Urinary bladder (tissue), 4 donors: ENCODE measurements at places on chromosomes 3 and 15. TPM values are rescaled to one million over a fixed set of nuclear protein-coding genes. Genes with fewer than 3 reads are reported as not detected.

DNA sequence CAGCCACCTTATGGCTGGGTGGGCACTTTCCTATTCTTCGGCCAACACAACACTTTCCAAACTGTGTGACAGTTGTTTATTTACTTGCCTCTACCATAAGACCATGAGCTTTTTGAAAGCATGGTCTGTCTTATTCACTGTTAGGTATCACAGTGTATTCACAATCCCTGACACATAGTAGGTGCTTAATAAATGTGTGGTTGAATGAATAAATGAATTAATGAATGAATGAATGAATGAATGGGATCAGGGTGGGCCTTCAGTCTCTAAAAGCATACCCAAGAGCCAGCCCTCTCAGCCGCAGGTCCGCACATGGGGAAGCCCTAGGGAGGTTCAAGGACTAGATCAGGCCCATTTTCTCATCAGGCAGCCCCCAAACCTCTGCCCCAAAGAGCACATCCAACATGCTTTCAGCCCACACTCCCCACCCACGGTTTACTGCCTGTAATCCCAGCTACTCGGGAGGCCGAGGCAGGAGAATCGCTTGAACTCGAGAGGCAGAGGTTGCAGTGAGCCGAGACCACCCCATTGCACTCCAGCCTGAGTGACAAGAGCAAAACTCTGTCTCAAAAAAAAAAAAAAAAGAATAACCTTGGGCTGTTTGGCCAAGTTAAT, 95.9 kb downstream of the LIPC start:
- DNase-seq, result no peak

CFAP161 gene
- not detected for polyA plus RNA-seq

CD96 gene
- 2.1 TPM for polyA plus RNA-seq

DNA sequence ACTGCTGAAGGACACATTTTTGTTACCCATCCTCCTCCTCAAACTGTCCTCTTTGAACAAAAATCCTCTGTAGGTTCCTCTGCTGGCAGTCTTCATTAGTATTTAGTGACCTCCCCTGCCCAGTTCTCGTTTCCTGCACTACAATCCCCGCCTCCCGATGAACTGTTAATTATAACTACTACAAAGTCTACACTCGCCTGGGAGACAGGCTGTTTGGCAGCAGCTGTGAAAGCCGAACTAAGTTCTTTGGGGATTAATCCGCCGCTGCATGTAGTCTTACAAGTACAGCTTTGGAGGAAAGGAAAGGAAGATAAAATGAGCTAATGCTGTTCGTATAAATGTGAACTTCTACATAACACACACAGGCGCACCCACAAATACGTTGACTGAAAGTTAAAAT, 160.0 kb upstream of the WNT5A start:
- DNase-seq, result no peak

GRCh38 chr15:70486451-70487386, 276.6 kb downstream of the UACA start:
- no peak for DNase-seq

GRCh38 chr3:168583977-168584376, 488.3 kb upstream of the GOLIM4 start:
- no peak for DNase-seq

SNX4 gene
- polyA plus RNA-seq, result 24.1 TPM

GRCh38 chr3:49035281-49035680, 6.1 kb upstream of the IMPDH2 start:
- DNase-seq, result no peak

INKA1 gene
- polyA plus RNA-seq, result 6.5 TPM
